ENCODE measurements at places on chromosomes 6 and 20. TPM values are rescaled to one million over a fixed set of nuclear protein-coding genes. Genes with fewer than 3 reads are reported as not detected.

Gene AGPAT1
- polyA plus RNA-seq, result 18.5 TPM

Gene SASH1
- polyA plus RNA-seq, result 4.3 TPM

Gene MAVS
- polyA plus RNA-seq, result 0.88 TPM

Gene NDRG3
- 47.9 TPM for polyA plus RNA-seq

Gene HNF4A
- not detected for polyA plus RNA-seq

Gene MICB
- polyA plus RNA-seq, result not detected
